Panc1 (cell line): ENCODE measurements at places on chromosomes 11 and 22.

- no peak for DNase-seq
Observed at GRCh38 chr22:25919452-25919851, 177.5 kb downstream of the MYO18B start.

DNA sequence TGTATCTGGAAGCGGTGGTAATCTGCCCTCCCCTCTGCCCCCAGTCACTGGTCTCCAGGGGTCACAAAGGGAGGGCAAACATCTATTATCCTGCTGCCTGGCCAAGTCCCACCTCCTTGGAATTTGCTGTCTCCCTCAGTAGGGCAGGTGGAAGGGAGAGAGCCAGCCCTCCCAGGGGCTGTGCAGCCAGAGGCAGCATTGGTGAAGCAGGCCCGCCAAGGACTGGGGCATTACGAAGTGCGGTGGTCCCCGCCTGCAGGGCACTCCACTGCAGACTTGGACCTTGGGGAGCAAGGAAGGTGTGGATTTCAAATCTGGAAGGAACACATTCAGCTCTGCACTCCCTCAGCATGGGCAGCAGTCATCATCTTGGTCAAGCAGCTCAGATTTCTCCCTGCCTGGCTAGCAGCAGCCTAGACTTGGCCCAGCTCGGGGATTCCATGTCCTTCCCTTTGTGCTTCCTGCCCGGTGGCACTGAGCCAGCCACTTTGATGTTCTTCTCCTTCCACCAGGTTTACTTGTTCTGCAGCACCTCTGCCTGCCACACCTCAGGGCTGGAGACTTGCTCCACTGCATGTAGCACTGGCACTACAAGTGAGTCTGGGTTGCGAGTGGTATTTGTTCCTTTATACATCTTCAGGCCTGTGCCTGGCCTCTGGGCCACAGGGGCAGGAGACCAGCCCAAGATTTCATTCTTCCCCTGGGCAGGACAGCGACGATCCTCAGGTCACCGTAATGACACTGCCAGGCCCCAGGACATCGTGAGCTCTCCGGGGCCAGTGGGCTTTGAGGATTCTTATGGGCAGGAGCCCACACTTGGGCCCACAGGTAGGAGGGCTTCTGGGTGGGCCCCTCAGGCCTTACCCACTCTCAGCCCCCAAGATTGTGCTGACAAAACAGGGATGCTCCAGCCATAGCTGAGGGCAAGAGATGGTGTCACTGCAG is 7.4 kb downstream of the ZP1 start:
- DNase-seq = no peak

- no peak for DNase-seq
Observed at GRCh38 chr11:22415476-22415875, 77.3 kb downstream of the SLC17A6 start.

GRCh38 chr11:66843776-66844495 is 695 bp downstream of the RCE1 start:
- DNase-seq = no peak

DNA sequence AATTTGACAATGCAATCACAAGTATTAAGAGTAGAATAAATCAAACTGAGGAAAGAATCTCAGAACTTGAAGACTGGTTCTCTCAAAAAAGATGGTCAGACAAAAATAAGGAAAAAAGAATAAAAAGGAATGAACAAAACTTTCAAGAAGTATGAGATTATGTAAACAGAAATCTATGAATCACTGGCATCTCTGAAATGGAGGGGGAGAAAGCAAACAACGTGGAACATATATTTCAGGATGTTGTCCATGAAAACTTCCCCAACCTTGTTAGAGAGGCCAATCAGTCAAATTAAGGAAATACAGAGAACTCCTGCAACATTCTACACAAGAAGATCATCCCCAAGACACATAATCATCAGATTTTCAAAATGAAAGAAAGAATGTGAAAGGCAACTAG is 235.7 kb downstream of the SBF2 start:
- no peak for DNase-seq

DNA sequence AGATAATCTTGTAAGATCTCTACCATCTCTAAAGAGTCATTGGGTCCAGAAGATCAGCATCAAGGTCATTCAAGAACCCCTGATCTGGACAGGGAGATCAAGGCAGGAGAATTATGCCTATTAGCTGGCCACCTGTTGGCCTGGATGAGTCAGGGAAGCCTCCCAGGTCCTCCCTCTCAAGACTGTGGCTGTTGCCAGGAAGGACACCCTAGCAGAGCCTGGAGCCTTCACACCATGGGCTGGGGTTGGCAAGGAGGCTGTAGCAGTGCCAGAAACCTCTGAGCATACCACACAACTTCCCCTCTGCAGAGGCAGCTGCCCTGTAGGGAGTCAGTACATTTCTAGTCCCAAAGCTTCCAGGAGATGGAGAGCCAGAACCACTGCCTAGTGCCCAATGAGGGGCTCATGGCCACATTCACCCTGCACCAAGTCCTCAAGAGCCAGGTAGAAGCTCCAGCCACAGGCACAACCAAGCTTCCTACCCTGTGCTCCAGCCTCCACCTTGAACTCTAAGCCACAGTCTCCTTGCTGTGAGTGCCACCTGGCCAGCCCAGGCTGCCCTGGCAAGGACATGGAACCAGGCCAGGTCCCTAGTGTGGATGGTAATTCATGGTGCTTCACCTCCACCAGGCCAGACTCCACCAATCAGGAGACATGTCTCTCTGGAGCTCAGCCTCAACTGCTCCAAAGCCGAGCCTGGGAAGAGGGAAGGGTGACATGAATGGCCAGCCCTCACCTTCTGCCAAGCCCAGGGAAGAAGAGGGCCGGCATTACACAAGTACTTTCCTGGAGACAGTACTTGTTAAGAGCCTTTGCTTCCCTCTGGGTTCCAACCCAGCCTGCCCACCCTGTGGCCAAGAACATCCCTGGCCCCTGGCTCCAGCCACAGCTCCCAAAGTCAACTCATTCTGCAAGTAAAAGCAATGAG is 124.3 kb downstream of the BUD13 start:
- no peak for DNase-seq

GRCh38 chr11:124080327-124081001 is 34.8 kb upstream of the VWA5A start:
- DNase-seq = no peak

GRCh38 chr11:82321206-82321605 is 412.5 kb downstream of the FAM181B start:
- no peak for DNase-seq

- DNase-seq = peak; percentile 20
Observed at GRCh38 chr11:113730887-113731726, 25.0 kb upstream of the TMPRSS5 start.

DNA sequence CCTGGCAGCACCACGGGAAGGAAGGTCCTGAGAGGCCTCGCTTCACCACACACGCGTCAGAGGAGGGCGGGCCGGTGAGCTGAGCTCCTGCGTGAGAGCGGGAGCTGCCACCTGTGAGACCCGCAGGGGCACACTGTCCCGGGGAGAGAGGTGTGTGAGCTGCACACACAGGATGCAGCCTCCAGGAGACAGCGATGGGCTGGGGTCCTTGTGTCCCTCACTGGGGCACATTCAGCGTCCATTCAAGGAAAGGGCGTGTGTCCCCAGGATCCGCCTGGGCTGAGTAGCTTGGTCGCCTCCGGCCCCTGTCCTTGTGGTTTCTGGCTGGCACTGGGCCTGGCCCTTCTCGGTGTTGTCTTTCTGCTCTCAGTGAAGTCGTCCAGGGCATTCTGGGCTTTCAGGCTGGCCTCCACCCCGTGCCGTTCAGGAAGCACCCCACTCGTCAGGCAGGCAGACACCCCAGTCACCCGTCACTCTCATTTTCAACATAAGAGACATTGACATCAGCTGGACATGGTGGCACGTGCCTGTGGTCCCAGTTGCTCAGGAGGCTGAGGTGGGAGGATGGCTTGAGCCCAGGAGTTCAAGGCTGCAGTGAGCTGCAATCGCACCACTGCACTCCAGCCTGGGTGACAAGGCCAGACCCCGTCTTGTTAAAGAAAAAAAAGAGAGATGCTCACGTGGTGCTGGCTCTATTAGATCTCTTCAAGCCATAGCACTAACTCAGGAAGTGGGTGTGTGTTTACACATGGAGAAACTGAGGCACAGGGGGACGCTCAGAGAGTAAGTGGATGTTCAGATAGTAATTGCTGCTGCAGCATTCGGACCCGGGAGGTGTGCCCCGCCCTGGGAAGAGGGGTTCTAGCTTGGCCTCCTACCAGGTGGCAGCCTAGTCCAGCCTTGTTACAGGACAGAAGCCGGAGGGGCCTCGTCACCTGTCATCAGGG is 1081.6 kb downstream of the BRD1 start:
- DNase-seq = no peak

- DNase-seq = peak; percentile 27
Observed at GRCh38 chr11:1060852-1061616, 13.6 kb upstream of the MUC2 start.

DNA sequence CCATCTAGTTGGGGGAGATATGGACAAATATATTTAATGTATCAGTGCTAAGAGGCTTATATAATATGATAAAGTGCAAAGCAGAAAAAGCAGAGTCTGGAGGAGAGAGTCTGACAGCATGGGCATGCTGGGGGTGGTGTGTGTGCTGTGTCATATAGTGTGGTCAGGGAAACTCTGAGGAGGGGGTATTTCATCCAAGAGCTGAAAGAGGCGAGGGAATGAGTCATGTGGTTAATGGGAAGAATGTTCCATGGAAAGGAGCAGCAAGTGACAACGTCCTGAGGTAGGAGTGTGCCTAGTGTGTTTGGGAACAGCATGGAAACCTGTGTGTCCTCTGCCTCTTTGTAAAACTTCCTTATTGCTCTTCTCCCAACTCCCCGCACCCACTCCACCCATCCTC is 38.0 kb downstream of the EIF3F start:
- DNase-seq = no peak

DNA sequence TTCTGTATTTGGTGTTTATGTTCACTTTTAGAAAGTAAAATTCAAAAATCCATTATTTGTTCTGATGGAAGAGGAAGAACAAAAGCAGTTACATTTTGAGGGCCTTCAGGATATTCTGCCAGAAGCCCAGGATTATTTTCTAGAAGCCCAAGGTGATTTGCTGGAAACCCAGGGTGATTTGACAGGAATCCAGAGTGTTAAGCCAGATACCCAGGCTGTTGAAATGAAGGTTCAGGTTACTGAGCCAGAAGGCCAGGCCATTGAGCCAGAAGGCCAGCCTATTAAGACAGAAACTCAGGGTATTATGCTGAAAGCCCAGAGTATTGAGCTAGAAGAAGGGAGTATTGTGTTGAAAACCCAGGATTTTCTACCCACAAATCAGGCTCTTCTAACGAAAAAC is 33.1 kb downstream of the CCDC15 start:
- DNase-seq = no peak

DNA sequence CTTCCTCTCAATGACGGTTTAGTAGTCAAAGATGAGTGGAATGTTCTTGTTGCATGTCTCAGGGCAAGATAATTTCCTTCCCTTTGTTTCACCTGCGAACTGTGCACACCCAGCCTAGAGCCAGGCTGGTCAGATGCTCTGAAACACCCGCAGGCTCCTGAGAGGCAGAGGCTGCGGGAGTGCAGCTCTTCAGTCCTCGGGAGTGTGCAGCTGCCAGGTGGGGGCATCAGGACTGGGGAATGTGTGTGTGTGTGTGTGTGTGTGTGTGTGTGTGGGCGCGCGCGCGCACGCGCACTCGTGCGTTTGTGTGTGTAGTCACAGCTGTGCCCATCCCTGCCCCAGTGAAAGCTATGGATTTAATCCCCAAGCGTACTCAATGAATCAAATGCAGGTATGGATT is 136.2 kb upstream of the NTM start:
- no peak for DNase-seq

GRCh38 chr22:41048791-41049717 is 43.3 kb upstream of the EP300 start:
- DNase-seq = no peak

DNA sequence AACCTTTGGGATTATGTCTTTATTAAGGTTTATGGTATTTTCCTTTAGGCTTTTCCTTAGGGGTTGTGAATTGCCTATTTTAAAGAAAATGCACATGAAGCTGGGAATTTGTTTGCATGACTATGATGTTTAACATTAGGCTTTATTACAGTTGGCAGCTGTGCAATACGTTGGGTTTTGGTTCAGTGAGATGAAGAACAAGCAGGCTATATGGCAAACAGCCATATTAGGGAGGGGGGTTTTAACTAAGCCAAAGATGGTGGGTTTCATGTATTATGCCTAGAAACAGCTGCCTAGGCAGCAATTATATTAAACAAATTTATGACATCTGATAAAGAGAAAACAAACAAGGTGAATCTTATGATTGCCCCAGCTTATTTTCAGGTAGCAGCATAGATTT is 880.8 kb downstream of the FAM181B start:
- DNase-seq = no peak
